Umbilical cord (tissue), 2 donors: ENCODE measurements at places on chromosomes 3 and 15. TPM values are rescaled to one million over a fixed set of nuclear protein-coding genes. Genes with fewer than 3 reads are reported as not detected.

The TMEM158 gene
- 72.2 TPM for total RNA-seq

The DUOXA2 gene
- total RNA-seq = 3.9 TPM

The DGKG gene
- 13.5 TPM for total RNA-seq

The COPG1 gene
- total RNA-seq = 139 TPM

DNA sequence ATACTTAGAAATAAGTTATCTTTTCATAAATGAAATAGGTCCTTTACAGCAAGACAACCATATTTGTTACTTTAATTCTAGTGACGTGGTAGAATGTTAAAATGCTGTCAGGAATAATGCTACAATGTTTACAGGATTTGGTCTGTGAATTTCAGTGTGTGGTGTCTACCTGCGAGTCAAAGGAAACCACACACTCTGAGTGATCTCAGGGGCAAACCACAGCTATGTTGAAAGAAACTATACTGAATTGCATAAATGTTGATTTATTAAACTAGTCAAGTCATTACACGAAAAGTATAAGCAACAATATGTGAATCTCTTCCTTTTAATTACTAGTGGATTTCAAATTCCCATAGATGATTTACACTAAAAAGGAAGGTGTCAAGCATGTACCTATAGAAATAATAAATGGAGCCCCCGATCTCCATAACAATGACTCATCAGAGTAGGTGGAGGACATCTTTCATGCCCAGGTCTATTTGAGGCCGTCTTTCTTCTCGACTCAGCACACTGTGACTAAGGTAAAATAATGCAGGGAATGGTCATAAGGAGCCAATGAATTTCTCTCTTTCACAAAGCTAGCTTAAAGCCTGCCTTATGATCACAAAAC is 463.0 kb downstream of the ERC2 start:
- no peak for DNase-seq

GRCh38 chr3:58532794-58533220 is 4.2 kb downstream of the ACOX2 start:
- peak; percentile 78 for DNase-seq

GRCh38 chr15:76169018-76169417 is 109.2 kb downstream of the TMEM266 start:
- DNase-seq = no peak

The TMCO5A gene
- total RNA-seq = 5.3 TPM

The IMPG2 gene
- 2.6 TPM for total RNA-seq

DNA sequence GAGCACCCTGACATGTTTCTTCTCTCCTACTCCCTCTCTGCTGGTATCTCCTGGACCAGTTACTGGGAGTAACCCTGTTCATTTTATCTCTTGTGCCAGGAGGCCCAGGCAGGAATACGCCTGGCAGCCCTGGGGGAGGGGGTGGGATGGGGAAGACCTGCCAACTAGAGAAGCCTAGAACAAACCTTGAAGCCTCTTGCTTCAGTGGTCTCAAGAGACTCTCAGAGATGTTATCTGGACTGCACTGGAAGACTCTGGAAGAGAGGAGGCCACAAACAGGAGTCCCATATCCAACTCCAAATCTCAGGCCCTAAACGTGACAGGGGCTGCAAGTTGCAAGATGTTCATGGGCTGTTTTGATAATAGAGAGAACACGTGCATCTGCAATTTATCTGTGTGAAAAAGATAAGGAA is at the start of gene EPB42:
Gene EPB42 (minus strand): TSS at position 28 of the 413 bp plus-strand sequence. CDS start 193 bp downstream, outside the sequence.
- DNase-seq = no peak

DNA sequence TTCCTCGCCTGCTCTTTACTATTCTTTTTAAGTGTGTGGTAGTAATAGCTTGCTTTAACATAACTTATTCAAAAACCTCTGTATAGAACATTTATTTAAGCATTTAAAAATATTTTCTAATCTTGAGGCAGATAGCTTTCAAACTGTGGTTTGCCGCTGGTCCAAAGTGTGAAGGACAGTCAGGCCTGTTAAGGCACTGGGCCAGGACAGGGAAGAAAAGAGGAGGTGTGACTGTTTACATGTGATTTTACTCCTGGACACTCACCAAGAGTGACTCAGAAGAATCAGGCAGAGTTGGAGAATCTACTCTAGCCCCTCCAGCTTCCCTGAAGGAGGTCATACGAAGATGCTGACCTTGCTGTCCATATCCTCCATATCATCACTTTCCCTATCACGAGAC is 44.7 kb downstream of the CEP152 start:
- no peak for DNase-seq
